Kidney epithelial cell (primary cell): ENCODE measurements at places on chromosomes 3 and 15.

GRCh38 chr15:68494573-68495110, 62.7 kb upstream of the ITGA11 start:
- no peak for DNase-seq

DNA sequence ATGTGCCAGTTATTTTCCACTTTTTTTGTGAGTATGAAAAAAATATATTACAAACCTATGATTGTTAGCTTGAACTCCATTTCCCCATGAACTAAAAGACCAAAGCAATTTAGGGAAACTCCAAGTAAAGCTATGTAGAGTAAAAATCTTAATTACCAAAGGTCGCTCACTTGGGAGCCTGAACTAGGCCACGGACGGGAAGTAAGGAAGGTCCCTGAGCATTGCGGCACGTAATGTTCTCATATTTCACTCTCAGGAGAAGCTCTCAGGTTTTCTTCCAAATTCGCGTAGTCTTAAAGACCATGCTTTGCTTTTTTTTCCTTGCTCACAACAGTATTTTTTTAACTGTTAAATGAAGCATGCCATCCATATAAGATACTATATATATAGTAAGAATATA, 215.3 kb upstream of the RARB start:
- DNase-seq, result no peak

DNA sequence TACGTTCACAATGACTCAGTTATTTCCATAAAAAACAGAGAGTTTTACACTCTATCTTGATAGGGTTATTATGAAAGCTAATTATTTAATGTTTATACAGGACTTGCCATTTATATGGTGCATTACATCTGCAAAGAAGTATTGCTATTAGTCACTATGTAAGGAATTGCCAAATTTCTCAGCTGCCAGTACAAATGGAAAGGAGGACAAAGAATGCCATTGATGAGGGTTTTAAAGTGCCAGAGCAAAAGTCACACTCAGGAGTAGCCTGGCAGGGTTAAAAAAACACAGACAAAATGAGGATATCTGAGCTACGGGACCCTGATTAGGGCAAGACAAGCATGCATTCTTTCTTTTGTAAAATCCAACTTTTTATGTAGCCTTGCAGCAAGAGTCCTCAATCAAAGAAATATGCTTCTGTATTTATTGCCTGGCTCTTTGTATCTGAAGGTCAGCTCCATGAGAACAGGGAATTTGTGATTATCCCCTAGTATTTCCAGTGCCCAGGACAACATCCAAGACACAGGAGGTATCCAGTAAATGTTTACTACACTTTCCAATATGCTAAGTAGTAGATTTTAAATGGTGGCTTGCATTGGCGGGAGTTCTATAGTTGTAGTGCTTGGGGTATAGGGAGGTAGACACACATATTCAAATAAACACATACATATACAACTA, 1013.6 kb downstream of the ROBO1 start:
- no peak for DNase-seq

- DNase-seq, result no peak
Measured at GRCh38 chr3:52777127-52777958, at the start of gene ITIH1. Gene ITIH1, plus strand, starts transcription at chr3:52777599. Its CDS starts 17 bp downstream, at chr3:52777616.

- peak; percentile 26 for DNase-seq
Measured at GRCh38 chr3:119891944-119892721, 110.2 kb downstream of the NR1I2 start.

- no peak for DNase-seq
Measured at GRCh38 chr3:73490453-73491286, 134.1 kb downstream of the PDZRN3 start.

GRCh38 chr3:108899530-108899929, 54.1 kb downstream of the GUCA1C start:
- no peak for DNase-seq

- no peak for DNase-seq
Measured at GRCh38 chr15:78408355-78408640, 29.7 kb upstream of the IREB2 start.

DNA sequence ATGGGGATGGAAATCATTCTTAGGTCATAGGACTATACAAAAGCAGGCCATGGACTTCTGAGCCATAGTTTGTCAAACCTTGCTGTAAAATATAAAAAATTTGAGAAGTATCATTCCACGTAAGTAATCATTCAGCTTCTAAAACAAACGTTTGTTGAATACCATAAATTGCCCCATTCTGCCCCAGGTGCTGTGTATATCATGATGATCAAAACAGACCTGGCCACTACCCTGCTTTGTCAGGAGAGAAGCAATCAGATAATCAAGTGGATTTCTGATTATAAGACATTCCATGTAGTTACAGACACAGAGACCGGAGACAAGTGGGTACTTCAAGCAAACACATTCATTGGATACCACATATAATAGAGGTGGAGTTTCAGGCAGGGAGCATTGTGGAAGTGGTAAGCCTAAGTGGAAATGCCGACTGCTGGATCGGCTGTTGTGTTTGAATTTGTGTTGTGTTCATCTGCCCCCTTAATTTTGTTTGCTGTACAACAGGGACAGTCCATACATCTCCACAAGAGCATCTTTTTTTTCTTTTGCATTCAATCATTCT, 61.7 kb downstream of the TGFBR2 start:
- DNase-seq, result no peak

GRCh38 chr3:42061713-42062380, 29.3 kb upstream of the TRAK1 start:
- no peak for DNase-seq

- peak; percentile 14 for DNase-seq
Measured at GRCh38 chr3:134685929-134686802, 35.3 kb upstream of the KY start.

- DNase-seq, result no peak
Measured at GRCh38 chr15:88131937-88132336, 124.6 kb downstream of the NTRK3 start.

GRCh38 chr15:76823890-76824289, 81.2 kb downstream of the SCAPER start:
- peak; percentile 10 for DNase-seq

DNA sequence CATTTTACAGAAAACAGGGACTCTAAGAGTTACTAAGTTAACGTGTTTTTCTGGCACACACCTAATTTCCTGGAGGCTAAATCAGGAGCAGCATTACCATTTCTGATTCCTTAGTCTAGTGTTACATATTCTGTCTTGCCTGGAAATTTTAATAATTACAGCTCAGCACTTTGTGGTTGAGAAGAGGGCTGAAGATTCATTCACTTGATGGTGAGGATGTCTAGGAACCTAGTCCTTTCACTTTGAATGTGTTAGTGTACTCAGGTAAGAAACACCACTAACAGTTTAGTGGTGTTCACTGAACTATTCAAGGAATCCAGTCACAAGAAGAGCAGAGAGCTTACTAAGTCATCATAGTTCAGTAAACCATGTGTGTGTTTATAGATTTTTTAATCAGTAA, 102.8 kb downstream of the STT3B start:
- DNase-seq, result no peak

DNA sequence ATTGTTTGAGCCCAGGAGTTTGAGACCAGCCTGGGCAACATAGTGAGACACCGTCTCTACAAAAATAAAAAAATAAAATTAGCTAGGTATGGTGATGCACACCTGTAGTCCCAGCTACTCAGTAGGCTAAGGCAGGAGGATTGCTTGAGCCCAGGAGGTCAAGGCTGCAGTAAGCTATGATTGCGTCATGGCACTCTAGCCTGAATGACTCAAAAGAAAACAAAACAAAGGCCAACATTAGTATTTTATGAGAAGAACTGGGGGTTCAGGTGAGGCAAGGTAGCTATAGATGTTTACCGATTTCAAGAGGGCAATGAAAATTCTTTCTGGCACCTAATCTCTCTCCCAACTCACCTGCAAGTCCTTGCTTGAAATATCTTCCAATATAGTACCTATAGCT, 77.2 kb downstream of the GREM1 start:
- no peak for DNase-seq

DNA sequence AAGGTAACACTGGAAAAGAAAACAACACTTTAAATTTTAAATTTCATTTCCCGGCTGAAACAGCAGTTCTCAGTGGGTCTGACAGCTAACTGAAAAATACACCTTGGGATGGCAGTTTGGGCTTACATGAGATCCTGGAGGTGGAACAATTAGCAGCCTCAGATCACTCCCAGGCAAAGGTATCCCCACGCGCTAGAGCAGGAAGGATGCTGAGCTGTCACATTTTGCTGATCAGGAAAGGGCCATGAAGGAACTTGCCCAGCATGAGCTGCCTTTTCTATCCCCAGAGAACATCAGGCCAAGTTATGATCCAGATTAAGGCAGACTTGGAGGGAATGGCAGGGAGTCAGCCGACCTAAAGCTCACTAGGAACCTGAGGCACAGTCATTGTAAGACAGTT, 204.8 kb upstream of the SLC2A2 start:
- DNase-seq, result no peak

DNA sequence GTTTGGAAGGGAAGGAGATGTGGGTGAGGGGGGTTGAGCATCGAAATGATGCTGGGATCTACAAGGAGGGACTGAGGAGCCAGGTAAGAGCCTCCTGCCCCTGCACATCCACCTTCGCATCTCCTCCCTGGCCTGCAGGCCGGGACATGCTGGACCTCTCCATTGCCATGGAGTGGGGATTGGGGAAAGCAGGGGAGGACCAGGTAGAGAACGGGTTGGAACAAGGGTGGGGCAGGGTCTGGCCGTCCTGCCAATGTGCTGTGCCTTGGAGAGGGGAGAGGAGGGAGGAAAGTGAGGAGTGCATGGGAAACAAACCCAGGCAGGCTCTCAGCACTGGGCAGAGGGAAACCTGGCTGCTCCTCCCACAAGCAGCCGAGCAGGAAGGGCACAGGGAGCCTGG, 10.6 kb downstream of the PLA2G4B start:
- no peak for DNase-seq

GRCh38 chr15:84666373-84666772, 8.4 kb upstream of the NMB start:
- DNase-seq, result no peak

DNA sequence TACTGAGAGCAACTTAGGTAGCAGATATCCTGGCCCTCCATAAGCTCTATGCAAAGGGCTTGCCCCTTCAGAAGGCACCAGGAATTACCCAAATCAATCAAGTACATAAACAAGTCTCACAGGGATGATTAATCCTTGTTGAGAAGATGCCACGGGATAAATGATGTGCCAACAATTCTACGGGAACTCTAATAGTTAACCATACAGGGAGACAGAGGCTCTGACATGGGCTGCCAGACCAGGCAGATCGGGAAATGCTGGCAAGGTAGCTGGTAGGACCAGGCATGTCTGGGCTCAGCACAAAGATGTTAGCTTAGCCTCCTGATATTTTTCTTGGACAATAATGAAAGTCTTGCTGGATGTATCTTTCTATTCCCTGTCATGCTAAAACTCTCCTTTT, 249.3 kb upstream of the THBS1 start:
- DNase-seq, result no peak

GRCh38 chr15:39429898-39430357, 151.0 kb upstream of the THBS1 start:
- peak; percentile 60 for DNase-seq

- no peak for DNase-seq
Measured at GRCh38 chr3:122694966-122695365, 14.3 kb downstream of the PARP14 start.

DNA sequence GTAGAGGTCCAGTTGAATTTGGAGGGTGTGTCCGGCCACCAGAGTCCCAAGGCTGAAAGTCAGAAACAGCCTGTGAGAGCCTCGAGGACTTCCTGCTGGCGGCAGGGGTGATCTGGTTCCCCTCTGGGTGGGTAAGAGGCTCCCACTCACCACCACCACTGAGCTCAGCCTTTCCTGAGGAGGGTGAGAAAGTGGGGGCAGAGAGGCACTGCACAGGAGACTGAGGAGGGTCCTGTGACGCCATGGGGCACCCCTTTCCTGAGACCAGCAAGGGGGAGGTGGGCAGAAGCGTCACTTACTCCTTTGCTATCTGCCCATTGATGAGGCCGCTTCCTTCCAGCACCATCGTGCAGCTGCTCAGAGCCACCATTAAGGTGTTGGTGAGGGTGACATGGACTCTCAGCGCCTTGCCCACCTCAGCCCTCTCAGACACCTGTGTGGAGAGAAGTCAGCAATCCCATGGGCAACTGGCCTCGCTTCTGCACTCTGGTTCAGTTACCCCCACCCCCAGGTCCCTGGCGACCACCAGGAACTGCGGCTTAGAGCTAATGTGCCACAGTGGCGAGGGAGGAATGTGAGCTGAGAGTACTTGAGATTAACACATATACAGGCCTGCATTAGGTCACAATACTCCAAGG, 10.0 kb upstream of the TGM5 start:
- no peak for DNase-seq

- no peak for DNase-seq
Measured at GRCh38 chr3:151267066-151267465, 11.3 kb downstream of the P2RY14 start.

DNA sequence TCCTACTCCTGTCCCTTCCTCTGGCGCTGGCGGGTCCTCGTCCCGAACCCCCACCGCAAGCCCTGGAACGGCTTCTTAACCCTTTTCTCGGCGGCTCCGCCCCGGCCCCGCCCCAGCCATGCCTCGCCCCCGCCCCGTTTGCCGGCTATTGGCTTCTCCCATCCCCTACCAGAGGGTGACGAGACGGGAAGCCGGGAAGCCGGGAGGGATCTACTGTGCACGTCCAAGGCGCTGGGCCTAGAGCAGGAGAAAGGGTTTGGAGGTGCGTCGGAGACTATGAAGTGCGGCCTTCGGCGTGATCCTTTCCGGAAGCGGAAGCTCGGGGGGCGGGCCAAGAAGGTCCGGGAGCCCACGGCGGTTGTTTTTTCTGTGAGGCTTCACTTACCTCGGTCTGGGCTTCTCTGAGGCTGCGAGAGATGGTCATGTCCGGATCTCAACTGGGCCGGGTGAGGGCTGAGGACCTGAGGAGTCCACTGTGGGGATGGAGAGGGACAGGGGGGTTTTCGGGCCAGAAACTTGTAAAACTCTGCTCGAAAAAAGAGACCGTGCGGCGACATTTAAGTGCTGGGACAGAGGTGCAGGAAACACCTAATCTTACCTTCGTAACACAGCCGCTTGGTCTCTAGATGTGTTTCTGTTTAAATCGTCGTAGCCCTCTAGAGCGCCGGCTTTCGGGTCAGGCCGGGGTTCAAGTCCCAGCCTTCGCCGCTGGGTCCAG, 21.4 kb downstream of the ROPN1B start:
- peak; percentile 64 for DNase-seq

GRCh38 chr3:79203144-79203519, 564.7 kb downstream of the ROBO1 start:
- DNase-seq, result no peak

DNA sequence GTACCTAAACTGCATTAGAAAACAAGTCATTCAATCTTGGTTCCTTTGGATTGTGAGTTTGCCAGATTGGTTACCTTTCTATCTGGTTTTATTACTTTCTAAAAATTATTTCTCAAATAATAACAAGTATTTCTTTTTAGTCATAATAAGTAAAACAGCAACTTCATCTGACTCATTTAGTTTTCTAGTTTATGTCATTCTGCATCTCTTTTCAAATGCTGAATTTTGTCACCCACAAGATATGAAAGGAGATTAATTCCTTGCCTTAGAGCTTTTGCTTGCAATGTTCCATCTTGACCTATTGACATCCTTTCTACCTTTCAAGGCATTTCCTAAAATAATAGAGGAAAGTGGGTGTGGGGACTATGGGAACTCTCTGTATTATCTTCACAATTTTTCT, 253.6 kb upstream of the PEX5L start:
- no peak for DNase-seq

GRCh38 chr15:76312540-76313174, 1.4 kb upstream of the ETFA start:
- no peak for DNase-seq

- no peak for DNase-seq
Measured at GRCh38 chr15:68862415-68862814, 41.7 kb upstream of the ANP32A start.

GRCh38 chr3:10242182-10243065, 5.8 kb upstream of the TATDN2 start:
- DNase-seq, result peak; percentile 32
